Kidney capillary endothelial cell (primary cell): ENCODE measurements at places on chromosomes 6 and 20.
A peak's percentile ranks its signal among the peaks of the same experiment; 100 is the strongest.

DNA sequence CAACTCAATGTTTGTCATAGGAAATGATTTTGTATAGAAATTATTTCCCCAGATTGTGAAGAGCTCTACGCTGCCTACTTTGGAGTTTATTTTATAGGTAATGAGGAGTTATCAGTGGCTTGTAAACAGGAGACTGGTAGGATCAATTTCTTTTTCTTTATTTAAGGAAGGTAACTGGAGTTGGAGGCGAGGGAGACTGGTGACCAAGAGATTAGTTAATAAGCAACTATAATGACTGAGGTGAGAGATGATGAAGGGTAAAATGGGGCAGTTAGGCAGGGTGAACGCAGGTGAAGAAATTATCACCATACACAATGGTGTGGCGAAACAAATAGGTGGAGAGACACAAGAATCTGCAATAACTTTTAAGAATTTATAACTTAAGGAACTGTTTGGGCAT is 100.2 kb downstream of the PRKN start:
- no peak for DNase-seq

DNA sequence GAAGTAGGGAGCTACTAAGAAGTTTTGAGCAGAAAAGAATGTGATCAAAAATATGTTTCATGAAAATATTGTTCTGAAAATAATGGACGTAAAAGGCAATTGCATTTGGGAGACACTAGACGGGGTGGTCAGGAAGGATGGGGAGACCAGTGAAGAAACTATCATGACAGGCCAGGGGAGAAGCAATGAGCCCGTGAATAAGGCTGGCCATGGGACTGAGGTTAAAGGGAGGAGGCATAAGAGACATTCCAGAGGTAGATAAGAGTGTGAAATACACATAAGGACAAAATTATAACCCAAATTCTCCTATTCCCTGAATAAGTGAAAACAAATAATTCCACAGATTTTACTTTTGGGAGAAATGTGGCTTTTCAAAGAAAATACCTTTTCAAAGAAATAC is 51.7 kb downstream of the MARCKS start:
- DNase-seq = no peak

GRCh38 chr20:20375862-20376261 is 8.0 kb downstream of the INSM1 start:
- no peak for DNase-seq

DNA sequence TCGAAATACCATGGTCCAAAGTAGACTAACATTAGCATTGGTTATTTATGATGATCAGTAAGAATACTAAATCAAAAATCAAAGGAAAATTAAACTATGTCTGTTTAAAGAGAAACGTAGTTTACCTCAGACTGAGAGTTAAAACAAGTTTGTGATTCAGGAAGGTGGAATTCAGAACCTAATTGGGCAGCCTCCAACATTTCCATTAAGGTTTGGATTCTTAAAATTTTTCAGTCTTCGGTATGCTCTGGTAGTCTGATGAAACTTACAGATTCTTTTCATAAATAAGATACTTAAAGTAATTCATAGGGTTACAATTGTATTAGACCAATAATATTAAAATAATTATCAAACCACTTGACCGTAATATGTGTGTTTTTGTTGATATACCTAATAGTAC is 18.6 kb downstream of the HFE start:
- no peak for DNase-seq

GRCh38 chr6:27295301-27296079 is 16.6 kb downstream of the POM121L2 start:
- DNase-seq = peak; percentile 64
